ENCODE measurements at places on chromosomes 2 and 18. TPM values are rescaled to one million over a fixed set of nuclear protein-coding genes. Genes with fewer than 3 reads are reported as not detected.

The NOSTRIN gene
- 8.0 TPM for polyA plus RNA-seq

- DNase-seq, result no peak
Observed at GRCh38 chr2:63849381-63850203, 7.9 kb downstream of the UGP2 start.

- no peak for DNase-seq
Observed at GRCh38 chr2:233021771-233022170, 8.7 kb upstream of the NGEF start.

The RAB27B gene
- polyA plus RNA-seq, result 0.63 TPM

- no peak for DNase-seq
Observed at GRCh38 chr2:159875083-159875482, 77.1 kb upstream of the CD302 start.

The TWIST2 gene
- 2.9 TPM for polyA plus RNA-seq

GRCh38 chr2:38551171-38551570 lies 51.6 kb downstream of the HNRNPLL start:
- DNase-seq, result no peak

The LYG2 gene
- polyA plus RNA-seq, result not detected

- no peak for DNase-seq
Observed at GRCh38 chr18:62967089-62967488, 251.7 kb downstream of the PHLPP1 start.

The EPC2 gene
- polyA plus RNA-seq, result 27.5 TPM

The ANTXR1 gene
- 145 TPM for polyA plus RNA-seq

The LBH gene
- 30.3 TPM for polyA plus RNA-seq

- no peak for DNase-seq
Observed at GRCh38 chr18:54210463-54210862, 14.0 kb downstream of the MBD2 start.

- DNase-seq, result no peak
Observed at GRCh38 chr18:24685254-24685959, 225.0 kb downstream of the HRH4 start.

The POU3F3 gene
- not detected for polyA plus RNA-seq

The CYP27A1 gene
- 19.3 TPM for polyA plus RNA-seq

DNA sequence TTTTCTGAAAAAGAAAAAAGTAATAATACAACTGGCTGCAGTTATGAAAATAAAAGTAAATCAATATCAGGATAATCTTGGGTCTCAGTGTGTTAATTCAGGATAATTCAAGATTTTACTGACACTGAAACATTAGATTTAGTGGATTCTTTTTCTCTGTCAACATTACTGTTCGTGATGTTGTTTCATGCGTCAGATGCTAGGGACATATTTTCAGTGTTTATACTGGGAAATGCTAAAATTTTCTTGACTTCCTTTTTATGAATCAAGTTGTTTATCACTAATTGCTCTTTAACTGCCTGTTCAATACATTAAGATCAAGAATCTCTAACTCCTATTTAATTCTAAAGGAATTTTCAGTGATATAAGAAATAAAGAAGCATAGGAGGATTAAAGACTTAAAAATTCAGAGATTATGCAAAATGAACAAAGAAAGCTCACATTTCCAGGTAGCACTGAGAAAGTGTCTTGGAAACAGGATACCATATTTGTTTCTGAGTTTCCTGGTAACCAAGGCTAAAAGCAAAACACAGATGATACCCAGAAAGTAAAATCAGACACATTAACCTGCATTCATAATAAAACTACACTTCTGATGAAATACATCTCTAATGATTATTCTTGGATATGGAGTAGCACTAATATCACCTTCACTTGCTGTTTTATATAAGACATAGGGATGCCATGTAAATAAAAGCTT lies 174.0 kb downstream of the ARL4C start:
- no peak for DNase-seq

GRCh38 chr18:61551586-61551985 lies 218.4 kb downstream of the CDH20 start:
- peak; percentile 87 for DNase-seq

DNA sequence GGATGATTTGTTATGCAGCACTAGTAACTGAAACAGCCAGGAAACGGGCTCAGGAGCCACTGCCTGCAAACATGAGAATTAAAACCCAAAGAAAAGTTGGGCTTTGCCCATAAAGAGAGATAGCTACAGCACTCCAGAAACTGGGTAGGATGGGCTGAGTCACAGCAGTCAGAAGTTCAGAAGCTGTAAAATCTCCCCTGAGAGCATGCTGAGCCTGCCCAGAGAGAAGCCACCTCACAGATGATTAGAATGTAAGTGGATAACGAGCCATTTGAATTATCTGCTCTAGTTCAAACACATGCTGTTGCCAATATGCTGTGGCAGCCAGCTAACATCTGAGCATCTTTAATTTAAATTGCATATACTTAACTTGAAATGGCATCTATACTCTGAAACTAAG lies 388.1 kb upstream of the ACVR2A start:
- DNase-seq, result no peak

DNA sequence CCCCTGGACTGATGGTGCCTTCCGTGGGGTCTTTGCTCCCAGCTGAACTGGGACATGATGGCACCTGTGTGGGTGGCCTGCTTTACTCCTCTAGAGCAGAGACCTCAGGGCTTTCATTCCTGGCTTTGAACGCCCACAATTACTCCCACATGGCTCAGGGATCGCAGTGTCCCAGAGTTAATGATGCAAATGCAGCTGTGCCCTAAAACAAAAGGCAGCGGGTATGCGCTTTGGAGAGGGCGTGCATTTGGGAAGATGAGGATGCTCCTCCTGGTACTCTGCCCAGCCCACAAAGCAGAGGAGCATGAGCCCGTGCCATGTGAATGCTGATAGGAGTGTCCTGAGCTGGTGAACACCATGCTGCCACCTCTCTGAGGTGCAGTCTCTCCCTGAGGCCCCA lies 173.4 kb downstream of the FHOD3 start:
- DNase-seq, result no peak

- DNase-seq, result no peak
Observed at GRCh38 chr2:128498589-128498988, 179.9 kb upstream of the HS6ST1 start.

GRCh38 chr2:61100801-61101200 lies 35.1 kb downstream of the SANBR start:
- DNase-seq, result no peak

The CYP1B1 gene
- polyA plus RNA-seq, result 4.1 TPM

- DNase-seq, result no peak
Observed at GRCh38 chr2:104656571-104657163, 197.2 kb upstream of the POU3F3 start.

DNA sequence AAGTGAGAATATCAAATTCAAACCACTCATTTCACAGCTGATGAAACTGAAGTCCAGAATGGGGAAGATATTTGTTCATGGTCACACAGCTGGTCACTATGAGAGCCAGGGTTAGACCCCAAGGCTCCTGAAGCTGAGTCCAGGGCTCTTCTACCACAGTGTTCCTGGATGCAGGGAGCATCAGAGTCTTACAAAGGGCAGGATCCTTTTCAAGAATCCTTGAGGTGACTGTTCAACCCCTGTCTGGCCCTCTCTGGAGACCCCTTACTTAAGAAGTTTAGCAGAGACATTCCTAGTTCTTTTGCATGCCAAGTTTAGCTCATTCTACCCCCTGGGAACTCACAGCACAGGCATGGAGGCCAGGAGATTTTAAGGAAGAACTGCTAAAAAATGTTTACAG lies 15.7 kb downstream of the PROKR1 start:
- DNase-seq, result peak; percentile 82

DNA sequence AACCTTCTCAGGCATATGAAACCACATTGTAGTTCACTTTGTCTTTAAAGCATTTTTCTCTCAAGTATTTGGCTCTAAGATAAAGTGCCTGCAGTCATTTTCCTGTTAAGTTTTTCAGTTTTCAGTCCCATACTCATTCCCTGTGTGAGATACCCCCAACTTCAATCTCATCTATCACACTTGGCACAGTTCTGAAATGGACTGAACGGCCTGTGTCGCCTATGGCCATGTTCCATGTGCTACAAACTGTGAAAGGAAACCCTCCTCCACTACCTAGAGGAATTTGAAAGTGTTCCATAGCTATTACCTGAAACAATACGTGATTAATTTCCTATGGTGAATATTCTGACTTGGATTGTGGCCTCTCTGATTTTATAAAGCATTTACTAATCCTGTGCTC lies 319.1 kb downstream of the CTNNA2 start:
- DNase-seq, result no peak

The ABCB11 gene
- 0.27 TPM for polyA plus RNA-seq

GRCh38 chr18:35410561-35410960 lies 33.4 kb upstream of the ZNF396 start:
- DNase-seq, result no peak

- DNase-seq, result no peak
Observed at GRCh38 chr2:20136149-20136548, 84.7 kb upstream of the LAPTM4A start.

The TRIP12 gene
- 154 TPM for polyA plus RNA-seq

- no peak for DNase-seq
Observed at GRCh38 chr2:230678451-230678850, 34.2 kb upstream of the CAB39 start.

The EPG5 gene
- 13.0 TPM for polyA plus RNA-seq

The MERTK gene
- polyA plus RNA-seq, result 5.7 TPM

The SERPINB11 gene
- polyA plus RNA-seq, result not detected

- DNase-seq, result no peak
Observed at GRCh38 chr2:221494556-221494955, 77.5 kb downstream of the EPHA4 start.

- DNase-seq, result no peak
Observed at GRCh38 chr2:50066873-50067272, 912.6 kb upstream of the FSHR start.

- no peak for DNase-seq
Observed at GRCh38 chr2:138637061-138637460, 135.5 kb downstream of the SPOPL start.

- no peak for DNase-seq
Observed at GRCh38 chr2:65491381-65491905, 59.0 kb upstream of the SPRED2 start.

GRCh38 chr2:237485844-237486243 lies 1.2 kb upstream of the MLPH start:
- DNase-seq, result no peak

GRCh38 chr2:85215081-85215447 lies 81.9 kb downstream of the TCF7L1 start:
- no peak for DNase-seq

- peak; percentile 79 for DNase-seq
Observed at GRCh38 chr2:675982-676646, 1.1 kb downstream of the TMEM18 start.

- DNase-seq, result no peak
Observed at GRCh38 chr2:101114268-101114783, 36.9 kb downstream of the TBC1D8 start.

- DNase-seq, result no peak
Observed at GRCh38 chr2:148252646-148253045, 231.8 kb downstream of the MBD5 start.

DNA sequence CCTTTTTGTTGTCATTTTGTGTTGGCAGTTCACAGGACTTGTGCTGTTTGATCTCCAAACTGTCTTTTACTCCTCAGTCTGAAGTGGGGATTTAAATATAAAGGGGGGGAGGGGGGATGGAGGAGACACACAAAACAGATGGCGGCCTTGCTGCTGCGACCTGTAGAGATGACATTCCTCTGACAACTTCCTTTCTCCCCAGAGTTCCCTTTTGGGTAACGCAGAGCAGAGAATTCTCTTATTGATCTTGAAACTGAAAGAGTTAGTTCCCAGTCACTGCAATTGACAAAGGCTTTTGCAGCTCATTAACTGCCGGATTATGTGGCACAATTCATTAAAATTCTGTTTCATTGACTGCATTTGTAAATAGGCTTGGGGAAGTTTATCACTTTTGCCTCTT lies 279.3 kb downstream of the TSN start:
- no peak for DNase-seq

GRCh38 chr2:217827430-217828201 lies 175.2 kb downstream of the TNS1 start:
- peak; percentile 80 for DNase-seq

GRCh38 chr2:111058264-111058663 lies 62.5 kb upstream of the BCL2L11 start:
- DNase-seq, result no peak

DNA sequence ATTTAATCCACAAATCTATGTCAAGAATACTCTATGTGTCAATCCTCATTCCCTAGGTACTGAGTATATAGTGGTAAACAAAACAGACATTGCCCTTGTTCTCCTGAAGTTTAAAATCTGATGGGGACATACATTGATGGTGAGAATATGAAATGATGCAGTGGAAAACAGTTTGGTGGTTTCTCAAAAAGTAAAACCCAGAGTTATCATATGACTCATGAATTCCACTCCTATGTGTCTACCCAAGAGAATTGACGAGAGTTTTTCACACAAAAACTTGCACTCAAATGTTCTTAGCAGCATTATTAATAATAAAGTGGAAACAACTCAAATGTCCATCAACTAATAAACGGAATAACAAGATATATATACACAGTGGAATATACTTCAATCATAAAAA lies 586.7 kb downstream of the CCDC85A start:
- DNase-seq, result no peak

DNA sequence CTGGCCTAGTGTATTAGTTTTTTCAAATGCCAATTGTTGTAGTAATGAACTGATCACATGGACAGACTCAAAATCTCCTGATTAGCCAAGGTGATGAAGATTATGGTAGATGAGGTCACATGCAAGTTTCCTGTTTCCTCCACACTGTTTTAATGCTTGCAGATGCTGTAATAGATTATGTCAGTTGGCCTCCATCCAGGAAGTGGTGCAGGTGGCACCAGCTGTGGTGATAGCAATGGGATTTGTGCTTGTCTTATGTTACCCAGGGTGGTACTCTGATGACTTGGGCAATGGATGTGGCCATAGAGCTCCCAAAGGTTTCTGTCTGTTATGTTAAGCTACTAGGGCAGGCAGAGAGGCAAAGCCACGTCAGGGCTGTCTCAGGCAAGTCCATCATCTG lies 332.9 kb upstream of the DDX18 start:
- DNase-seq, result no peak

The GAREM1 gene
- polyA plus RNA-seq, result 10.4 TPM

- DNase-seq, result peak; percentile 55
Observed at GRCh38 chr18:3044931-3045698, 32.2 kb upstream of the LPIN2 start.

- DNase-seq, result no peak
Observed at GRCh38 chr2:210752532-210752931, 196.1 kb downstream of the CPS1 start.

DNA sequence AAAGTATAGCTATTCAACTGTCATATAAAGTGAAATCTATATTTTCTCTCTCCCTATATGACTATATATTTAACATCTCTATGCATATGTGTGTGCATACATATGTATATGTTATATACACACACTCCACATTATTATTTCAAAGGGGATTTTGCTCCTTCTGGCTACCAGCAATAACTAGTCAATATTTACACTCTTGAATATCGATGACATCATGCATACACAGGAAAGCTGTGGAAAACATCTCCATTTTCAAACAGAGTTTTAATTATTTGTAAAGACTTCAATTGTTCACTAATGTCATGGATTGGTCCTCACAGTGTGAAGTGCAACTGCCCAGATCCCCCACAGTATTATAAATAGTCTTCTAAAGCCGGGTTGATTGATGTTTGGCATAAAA lies 195.9 kb upstream of the TCF4 start:
- DNase-seq, result no peak

- no peak for DNase-seq
Observed at GRCh38 chr2:161123531-161124030, 36.6 kb upstream of the TANK start.

The MSTN gene
- polyA plus RNA-seq, result 46.4 TPM
